ENCODE measurements at places on chromosomes 11 and 22. TPM values are rescaled to one million over a fixed set of nuclear protein-coding genes. Genes with fewer than 3 reads are reported as not detected.

GRCh38 chr11:64406221-64406946 is 47.4 kb downstream of the RPS6KA4 start:
- H3K27ac ChIP-seq: no peak overlapping the region
- no peaks in the 10 kb centered on the region for H3K4me1 ChIP-seq
- peaks cover 29% of the 10 kb centered on the region for H3K27me3 ChIP-seq
- H3K4me3 ChIP-seq: no peak overlapping the region
- no peak for DNase-seq

GRCh38 chr11:117834068-117834810 is 9.7 kb upstream of the FXYD2 start:
- H3K4me3 ChIP-seq: no peak overlapping the region
- no peaks in the 10 kb centered on the region for H3K36me3 ChIP-seq
- H3K4me1 ChIP-seq: no peaks in the 10 kb centered on the region
- peaks cover 44% of the 10 kb centered on the region for H3K27me3 ChIP-seq
- DNase-seq: no peak

Gene POLD4
- total RNA-seq: 86.6 TPM

Gene LMF2
- total RNA-seq: 124 TPM

- H3K36me3 ChIP-seq: no peaks in the 10 kb centered on the region
- no peak overlapping the region for H3K4me3 ChIP-seq
- no peaks in the 10 kb centered on the region for H3K4me1 ChIP-seq
- no peaks in the 10 kb centered on the region for H3K27me3 ChIP-seq
These were observed 287.6 kb downstream of the CASP12 start for GRCh38 chr11:104610635-104611034.

- H3K4me3 ChIP-seq: no peak overlapping the region
- H3K27me3 ChIP-seq: no peaks in the 10 kb centered on the region
- no peak for DNase-seq
- H3K27ac ChIP-seq: peak overlapping the region; percentile 59
These were observed 34.6 kb downstream of the DKK3 start for GRCh38 chr11:11973866-11974265.

DNA sequence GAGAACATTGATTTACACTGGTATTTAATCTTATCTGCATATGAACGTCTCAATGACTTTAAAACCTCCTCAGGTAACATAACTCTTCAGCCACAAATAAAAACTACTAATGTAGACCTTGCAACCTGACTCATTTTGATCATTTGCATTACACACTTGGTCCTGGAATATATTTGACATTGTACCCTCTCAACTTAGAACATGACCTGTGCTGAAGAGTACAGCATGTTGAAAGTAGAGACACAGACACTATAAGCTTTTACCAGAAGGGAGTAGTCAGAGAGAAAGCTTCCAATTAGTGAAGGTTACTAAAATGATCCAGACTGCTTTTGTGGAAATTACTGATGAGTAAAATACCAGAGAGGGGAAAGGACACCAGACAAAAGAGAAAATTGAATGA is 390.6 kb upstream of the ANO3 start:
- no peaks in the 10 kb centered on the region for H3K27me3 ChIP-seq
- H3K4me1 ChIP-seq: no peaks in the 10 kb centered on the region
- no peaks in the 10 kb centered on the region for H3K36me3 ChIP-seq
- no peak overlapping the region for H3K27ac ChIP-seq
- DNase-seq: no peak
- no peak overlapping the region for H3K4me3 ChIP-seq

DNA sequence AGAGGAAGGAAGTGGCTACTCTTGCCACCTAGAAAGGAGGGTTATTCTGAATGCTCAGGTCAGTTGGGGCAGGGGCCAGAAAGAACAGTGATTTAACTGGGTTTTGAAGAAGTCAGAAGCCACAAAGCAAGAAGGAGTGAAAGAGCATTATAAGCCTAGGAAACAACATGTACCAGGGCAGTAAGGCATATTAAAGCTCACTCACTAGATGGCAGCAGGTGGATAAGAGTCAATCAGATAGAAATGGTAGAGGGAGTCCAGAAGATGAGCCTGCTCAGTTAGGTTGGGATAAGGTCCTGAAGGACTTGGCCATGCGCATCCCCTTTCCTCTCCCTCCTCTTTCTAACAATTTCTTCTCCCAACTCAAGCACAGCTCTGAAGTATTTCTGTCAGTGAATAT is 22.0 kb upstream of the PATE1 start:
- H3K36me3 ChIP-seq: no peaks in the 10 kb centered on the region
- no peaks in the 10 kb centered on the region for H3K4me1 ChIP-seq
- peaks cover 26% of the 10 kb centered on the region for H3K27me3 ChIP-seq
- H3K27ac ChIP-seq: no peak overlapping the region

Gene UBQLNL
- 0.32 TPM for total RNA-seq

Gene MMP12
- total RNA-seq: 0.76 TPM

- H3K27me3 ChIP-seq: no peaks in the 10 kb centered on the region
- no peak overlapping the region for H3K27ac ChIP-seq
- DNase-seq: no peak
- H3K36me3 ChIP-seq: no peaks in the 10 kb centered on the region
These were observed 22.0 kb downstream of the GSTT2B start for GRCh38 chr22:23939017-23939357.

GRCh38 chr22:47822422-47822821 is 1060.0 kb downstream of the TBC1D22A start:
- H3K27ac ChIP-seq: no peak overlapping the region
- H3K27me3 ChIP-seq: no peaks in the 10 kb centered on the region
- H3K4me3 ChIP-seq: no peak overlapping the region
- H3K36me3 ChIP-seq: no peaks in the 10 kb centered on the region

DNA sequence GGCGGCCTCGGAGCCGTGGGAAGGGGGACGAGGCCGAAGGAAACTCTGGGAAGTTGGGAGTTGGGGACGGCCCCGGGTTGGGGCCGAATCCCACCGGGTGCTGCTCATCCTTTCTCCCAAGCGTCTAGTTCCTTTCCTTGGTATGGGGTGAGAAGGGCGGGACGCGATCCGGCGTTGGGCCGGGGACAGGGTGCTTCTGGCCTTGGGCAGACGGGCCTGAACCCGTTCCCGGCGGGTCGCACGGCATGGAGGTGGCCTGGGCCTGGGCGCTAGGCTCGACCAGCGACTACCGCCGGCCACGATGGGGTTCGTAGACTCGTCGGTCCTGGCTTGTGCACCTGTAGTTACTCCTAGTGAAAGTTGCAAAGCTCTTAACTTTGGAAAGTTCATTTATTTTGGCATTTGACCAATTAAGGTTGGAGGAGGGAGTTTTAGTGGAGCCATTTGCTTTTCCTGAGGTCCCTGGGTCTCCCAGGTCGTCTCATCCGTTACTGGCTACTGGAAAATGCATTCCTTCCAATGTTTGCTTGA is 1.0 kb downstream of the SYT9 start:
- no peak for DNase-seq
- H3K36me3 ChIP-seq: no peaks in the 10 kb centered on the region
- no peaks in the 10 kb centered on the region for H3K4me1 ChIP-seq
- no peak overlapping the region for H3K4me3 ChIP-seq

DNA sequence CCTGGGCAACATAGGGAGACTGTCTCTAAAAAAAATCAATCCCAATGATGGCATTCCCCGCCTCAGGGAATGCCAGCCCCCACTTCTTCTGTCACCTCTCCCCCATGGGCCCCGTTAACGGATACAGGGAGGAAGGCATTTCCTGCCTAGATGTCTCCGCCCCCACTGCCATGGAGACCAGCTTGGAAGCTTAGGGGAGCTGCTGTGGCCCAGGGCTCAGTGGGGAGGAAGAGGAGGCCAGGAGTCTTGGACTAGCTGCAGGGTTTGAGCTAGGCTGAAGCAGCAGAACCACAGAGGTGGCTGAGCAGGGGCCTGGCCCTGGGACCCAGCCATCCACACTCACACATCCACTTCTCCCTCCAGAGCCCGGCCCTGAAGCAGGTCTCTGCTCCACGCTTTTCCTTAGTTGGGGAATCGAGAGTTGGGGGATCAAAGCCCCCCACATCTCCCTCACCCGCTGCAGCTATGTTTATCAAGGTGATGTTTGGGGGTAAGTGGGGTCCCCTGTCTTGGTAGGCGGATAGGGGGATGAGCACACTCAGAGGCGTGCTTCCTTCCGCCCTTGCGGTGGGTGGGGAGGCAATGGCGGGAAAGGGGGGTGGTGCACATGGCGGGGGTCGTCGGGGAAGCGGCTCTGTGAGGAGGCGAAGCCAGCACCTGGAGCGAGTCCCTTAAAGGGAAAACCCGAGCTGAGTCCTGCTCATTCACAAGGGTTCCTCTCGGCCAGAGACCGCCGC is at the start of gene C22orf15:
Gene C22orf15 (plus strand): TSS at position 149 of the 737 bp plus-strand sequence. CDS start 317 bp downstream, at position 466.
- H3K27me3 ChIP-seq: no peaks in the 10 kb centered on the region
- H3K36me3 ChIP-seq: no peaks in the 10 kb centered on the region
- 0 out of 2 replicates have a peak within 1 kb of the TSS, but pooled peaks have one; percentile 7 for H3K4me3 ChIP-seq
- H3K27ac ChIP-seq: no peak within 1 kb of the TSS
- DNase-seq: peak; percentile 49
- peaks cover 9% of the 10 kb centered on the region for H3K4me1 ChIP-seq

DNA sequence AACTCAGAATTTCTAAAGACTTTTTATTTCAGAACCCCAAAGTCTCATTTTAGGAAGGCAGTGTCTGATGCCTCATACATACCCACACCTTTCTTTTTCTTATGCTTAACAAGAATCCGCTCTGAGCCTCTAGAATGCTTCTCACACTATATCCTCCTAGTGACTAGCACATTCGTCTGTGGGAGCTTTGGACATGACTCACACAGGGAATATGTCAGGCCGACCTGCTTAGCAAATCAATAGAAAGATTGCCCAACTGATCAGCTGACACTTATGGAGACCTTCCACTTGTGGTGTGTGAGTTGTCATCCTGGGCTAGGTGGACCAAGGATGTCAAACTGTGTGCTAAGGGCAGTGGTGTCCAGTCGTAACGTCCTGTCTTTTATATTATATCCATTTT is 129.9 kb upstream of the TTC12 start:
- H3K4me1 ChIP-seq: peaks cover 13% of the 10 kb centered on the region
- H3K27me3 ChIP-seq: no peaks in the 10 kb centered on the region
- H3K4me3 ChIP-seq: no peak overlapping the region
- peak; percentile 97 for DNase-seq
- no peaks in the 10 kb centered on the region for H3K36me3 ChIP-seq

Gene RBMXL2
- not detected for total RNA-seq

DNA sequence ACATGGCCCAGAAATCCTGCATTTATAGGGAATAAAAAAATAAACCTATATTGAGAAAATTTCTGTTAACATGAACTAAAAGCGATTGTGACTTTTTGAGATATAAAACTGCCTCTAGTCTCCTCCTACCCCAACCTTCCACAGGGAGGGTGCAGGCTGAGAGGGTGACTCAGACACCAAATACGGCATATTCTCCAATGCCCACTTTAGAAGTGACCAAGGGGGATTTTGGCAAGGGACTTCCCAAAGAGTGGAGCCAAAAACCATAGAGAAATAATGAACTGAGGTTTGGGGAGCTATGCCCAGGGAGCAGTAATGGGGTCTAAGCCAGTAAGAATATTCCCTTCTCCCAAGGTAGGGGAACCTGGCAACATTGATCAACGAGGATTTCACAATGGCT is 124.9 kb upstream of the ZC3H12C start:
- peaks cover 19% of the 10 kb centered on the region for H3K4me1 ChIP-seq
- no peak overlapping the region for H3K27ac ChIP-seq
- no peak for DNase-seq
- H3K4me3 ChIP-seq: no peak overlapping the region
- H3K27me3 ChIP-seq: no peaks in the 10 kb centered on the region
- H3K36me3 ChIP-seq: no peaks in the 10 kb centered on the region

Gene TMPRSS13
- not detected for total RNA-seq

- peak overlapping the region; percentile 34 for H3K27ac ChIP-seq
- peak; percentile 79 for DNase-seq
- H3K36me3 ChIP-seq: no peaks in the 10 kb centered on the region
- H3K27me3 ChIP-seq: no peaks in the 10 kb centered on the region
These were observed 20.0 kb upstream of the CASP12 start for GRCh38 chr11:104918113-104918824.
